ENCODE measurements at places on chromosomes 3 and 15.

DNA sequence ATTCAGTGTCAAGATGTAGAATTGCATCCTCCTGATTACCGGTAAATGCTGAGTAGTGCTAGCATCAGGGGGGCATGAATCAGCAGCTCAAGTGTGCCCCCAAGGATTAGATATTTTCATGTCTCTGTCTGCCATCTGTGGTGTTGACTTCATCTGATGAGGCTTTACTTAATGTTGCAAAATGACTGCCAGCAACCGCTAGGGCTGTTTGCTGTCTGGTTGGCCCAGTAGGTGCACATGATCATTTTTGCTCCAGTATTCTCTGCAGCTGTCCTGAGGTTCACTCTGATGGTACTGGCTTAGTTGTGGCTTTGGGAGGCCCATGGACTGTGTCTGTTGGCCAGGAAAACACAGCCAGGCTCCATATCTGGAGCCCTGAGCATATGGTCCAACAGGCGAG, 316.4 kb downstream of the SOX2 start:
- H3K36me3 ChIP-seq, result no peaks in the 10 kb centered on the region
- H3K27me3 ChIP-seq, result no peaks in the 10 kb centered on the region
- no peak for DNase-seq
- H3K27ac ChIP-seq, result no peak overlapping the region
- no peaks in the 10 kb centered on the region for H3K4me1 ChIP-seq

DNA sequence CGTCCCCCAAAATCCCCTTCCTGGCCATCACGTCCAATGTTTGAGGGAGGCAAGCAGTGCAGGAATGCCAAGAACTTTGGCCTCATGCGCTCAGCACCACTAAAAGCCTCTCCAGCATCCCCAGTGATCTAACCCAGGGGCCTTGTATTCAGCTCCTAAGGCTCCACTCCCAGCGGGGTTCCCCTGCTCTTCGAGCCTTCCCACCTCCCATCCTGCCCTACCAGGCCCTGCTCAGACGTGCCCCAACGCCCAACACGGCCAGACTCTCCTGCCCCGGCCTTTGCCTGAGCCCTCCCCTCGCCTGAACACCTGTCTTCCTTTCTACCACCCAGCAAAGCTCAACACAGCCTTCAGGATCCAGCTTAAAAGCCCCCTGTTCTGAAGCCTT, 30.5 kb downstream of the PLXND1 start:
- H3K27me3 ChIP-seq, result no peaks in the 10 kb centered on the region
- H3K4me3 ChIP-seq, result no peak overlapping the region
- no peak overlapping the region for H3K27ac ChIP-seq
- H3K36me3 ChIP-seq, result no peaks in the 10 kb centered on the region
- peaks cover 15% of the 10 kb centered on the region for H3K4me1 ChIP-seq

DNA sequence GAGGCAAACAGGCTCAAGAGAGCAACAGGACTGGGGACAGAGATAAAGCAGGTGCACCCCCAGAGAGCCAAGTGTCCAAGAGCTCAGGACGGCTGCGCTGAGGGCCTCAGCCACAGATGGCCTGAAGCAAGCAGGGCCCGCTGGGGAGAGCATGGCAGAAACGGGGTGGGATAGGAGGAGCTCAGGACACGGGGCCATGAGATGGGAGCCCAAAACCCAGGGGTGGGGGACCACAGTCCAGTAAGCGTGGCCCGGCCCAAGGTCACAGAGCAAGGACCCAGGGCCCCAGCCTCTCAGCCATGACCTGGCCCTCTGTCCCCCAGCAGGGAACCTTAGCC, 9.5 kb downstream of the DUSP7 start:
- no peak overlapping the region for H3K4me3 ChIP-seq
- peaks cover 2% of the 10 kb centered on the region for H3K4me1 ChIP-seq
- no peak for DNase-seq
- peaks cover 13% of the 10 kb centered on the region for H3K36me3 ChIP-seq
- peak overlapping the region; percentile 64 for H3K27ac ChIP-seq

DNA sequence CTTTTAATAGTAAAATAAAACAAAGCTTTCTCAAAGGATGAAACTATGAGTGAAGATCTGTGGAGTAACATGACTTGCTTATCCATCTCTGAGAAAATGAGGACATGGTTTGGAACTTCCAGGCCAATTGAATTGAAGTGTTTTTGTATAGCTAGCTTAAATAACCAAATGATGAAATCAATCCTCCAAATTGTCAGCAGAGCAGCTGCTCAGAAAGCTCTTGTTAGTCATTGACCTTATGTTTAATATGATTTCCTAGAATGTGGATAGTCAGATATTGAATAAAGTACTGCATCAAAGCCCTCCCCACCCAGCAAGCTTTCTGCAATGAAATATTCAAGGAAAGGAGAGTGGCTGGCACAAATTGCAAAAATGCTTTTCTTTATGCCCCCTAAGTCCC, 437.2 kb downstream of the MFSD1 start:
- H3K36me3 ChIP-seq, result no peaks in the 10 kb centered on the region
- no peaks in the 10 kb centered on the region for H3K27me3 ChIP-seq
- no peaks in the 10 kb centered on the region for H3K4me1 ChIP-seq
- no peak overlapping the region for H3K27ac ChIP-seq

GRCh38 chr3:155778462-155778861, 27.6 kb downstream of the C3orf33 start:
- H3K27ac ChIP-seq, result no peak overlapping the region
- no peaks in the 10 kb centered on the region for H3K4me1 ChIP-seq
- no peaks in the 10 kb centered on the region for H3K27me3 ChIP-seq
- H3K36me3 ChIP-seq, result peaks cover 2% of the 10 kb centered on the region
- no peak for DNase-seq

- H3K27ac ChIP-seq, result no peak overlapping the region
- H3K27me3 ChIP-seq, result no peaks in the 10 kb centered on the region
- H3K4me3 ChIP-seq, result no peak overlapping the region
- no peak for DNase-seq
Measured at GRCh38 chr15:99976811-99977271, 243.6 kb upstream of the LYSMD4 start.

DNA sequence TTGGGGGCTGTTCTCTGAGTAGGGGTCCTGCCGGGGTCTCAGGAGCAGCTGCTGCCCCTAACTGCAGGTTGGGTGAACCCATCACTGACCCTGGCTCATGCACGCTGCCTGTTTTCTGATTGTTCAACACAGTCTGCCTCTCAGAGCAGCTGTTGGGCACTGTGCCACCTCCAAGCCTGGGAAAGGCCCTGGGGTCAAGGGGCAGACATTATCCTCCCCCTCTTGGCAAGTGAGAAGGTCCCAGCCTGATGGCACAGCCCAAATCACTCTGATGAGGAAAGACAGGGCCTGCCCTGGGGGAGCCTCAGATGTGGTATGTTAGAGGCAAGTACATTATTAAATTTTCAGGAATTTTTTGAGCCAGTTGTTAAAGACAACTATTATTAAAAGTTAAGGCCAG, 14.1 kb upstream of the GNAT1 start:
- H3K4me1 ChIP-seq, result peaks cover 7% of the 10 kb centered on the region
- H3K27me3 ChIP-seq, result no peaks in the 10 kb centered on the region
- DNase-seq, result no peak

DNA sequence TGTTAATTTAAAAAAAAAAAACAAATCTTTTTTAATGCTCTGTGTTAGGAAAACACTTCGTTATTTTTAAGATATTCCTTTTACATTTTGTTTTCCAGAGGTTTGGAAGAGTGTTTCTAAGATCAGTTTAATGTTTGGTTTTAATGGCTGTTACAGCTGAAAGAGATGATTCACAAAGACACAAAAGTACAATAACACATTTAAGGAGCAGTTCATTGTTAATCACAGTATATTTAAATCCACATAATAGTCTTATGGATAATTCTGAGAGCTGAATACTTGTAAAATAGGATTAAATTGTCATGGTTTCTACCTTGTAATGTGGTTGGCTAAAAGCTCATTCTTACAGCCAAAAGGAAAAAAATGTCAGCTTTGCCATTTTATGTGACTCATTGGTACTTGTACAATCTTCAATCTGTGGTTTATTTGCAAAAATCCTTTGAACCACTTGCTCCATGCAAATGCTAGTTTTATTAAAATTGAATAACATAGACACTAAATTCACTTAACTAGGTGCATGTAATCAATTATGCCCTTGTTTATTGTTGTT, 426.4 kb downstream of the NLGN1 start:
- no peak for DNase-seq
- no peaks in the 10 kb centered on the region for H3K4me1 ChIP-seq

GRCh38 chr3:108546247-108546646, 35.9 kb upstream of the MYH15 start:
- peaks cover 5% of the 10 kb centered on the region for H3K4me1 ChIP-seq
- no peak for DNase-seq
- peak overlapping the region; percentile 30 for H3K4me3 ChIP-seq
- no peaks in the 10 kb centered on the region for H3K36me3 ChIP-seq
- H3K27ac ChIP-seq, result peak overlapping the region; percentile 25

DNA sequence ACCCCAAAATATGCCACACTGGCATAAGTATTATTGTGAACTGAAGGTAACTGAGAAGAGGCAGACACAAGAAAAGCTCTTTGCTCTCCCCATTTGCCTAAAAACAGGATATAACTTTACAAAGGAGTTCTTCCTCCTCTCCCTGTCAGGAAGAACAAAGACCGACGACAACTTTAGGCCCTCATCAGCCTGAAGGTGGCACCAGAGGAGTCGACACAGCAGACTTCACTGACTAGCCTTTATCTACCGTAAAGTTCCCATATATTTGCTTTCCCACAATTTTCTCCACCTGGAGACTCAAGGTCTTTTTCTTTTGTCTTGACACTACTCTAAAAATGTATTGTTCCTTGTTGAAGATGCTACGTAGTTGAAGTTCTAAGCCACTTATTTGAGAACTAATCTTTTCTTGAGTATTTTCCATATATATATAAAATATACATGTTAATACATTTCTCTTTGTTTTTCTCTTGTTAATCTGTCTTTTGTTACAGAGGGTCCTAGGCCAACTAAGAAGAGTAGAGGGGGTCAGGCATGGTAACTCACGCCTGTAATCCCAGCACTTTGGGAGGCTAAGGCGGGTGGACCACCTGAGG, 16.2 kb upstream of the XIRP1 start:
- no peak overlapping the region for H3K27ac ChIP-seq
- no peak overlapping the region for H3K4me3 ChIP-seq
- no peaks in the 10 kb centered on the region for H3K27me3 ChIP-seq
- no peaks in the 10 kb centered on the region for H3K36me3 ChIP-seq
- no peak for DNase-seq
- H3K4me1 ChIP-seq, result no peaks in the 10 kb centered on the region

- H3K4me3 ChIP-seq, result no peak overlapping the region
- DNase-seq, result no peak
- no peaks in the 10 kb centered on the region for H3K4me1 ChIP-seq
- no peak overlapping the region for H3K27ac ChIP-seq
- H3K36me3 ChIP-seq, result no peaks in the 10 kb centered on the region
- H3K27me3 ChIP-seq, result no peaks in the 10 kb centered on the region
Measured at GRCh38 chr3:140459462-140459861, 218.4 kb upstream of the TRIM42 start.

- no peaks in the 10 kb centered on the region for H3K4me1 ChIP-seq
- H3K27ac ChIP-seq, result no peak overlapping the region
- H3K36me3 ChIP-seq, result no peaks in the 10 kb centered on the region
- H3K27me3 ChIP-seq, result no peaks in the 10 kb centered on the region
- DNase-seq, result no peak
Measured at GRCh38 chr15:68450192-68450591, 18.2 kb upstream of the ITGA11 start.

DNA sequence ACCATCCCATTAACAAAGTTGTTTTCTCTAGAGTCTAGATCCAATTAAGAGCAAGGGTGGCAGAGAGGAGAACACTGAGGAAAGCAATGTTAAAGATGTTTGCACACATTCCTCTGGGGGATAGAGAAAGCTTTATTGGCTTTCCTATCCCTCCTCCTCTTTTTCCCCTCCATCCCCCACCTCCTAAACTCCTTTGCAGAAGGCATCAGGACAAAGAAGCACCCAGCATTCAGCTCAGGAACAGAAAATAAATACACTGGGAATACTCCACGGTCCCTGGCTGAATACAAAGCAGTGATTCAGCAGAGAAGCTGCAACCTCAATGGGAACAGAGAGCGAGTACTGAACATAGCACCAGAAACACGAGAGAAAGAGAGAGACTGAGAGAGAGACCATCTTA, 21.9 kb downstream of the LSAMP start:
- no peak overlapping the region for H3K27ac ChIP-seq
- H3K4me1 ChIP-seq, result no peaks in the 10 kb centered on the region
- DNase-seq, result no peak
- H3K36me3 ChIP-seq, result no peaks in the 10 kb centered on the region
- no peaks in the 10 kb centered on the region for H3K27me3 ChIP-seq

DNA sequence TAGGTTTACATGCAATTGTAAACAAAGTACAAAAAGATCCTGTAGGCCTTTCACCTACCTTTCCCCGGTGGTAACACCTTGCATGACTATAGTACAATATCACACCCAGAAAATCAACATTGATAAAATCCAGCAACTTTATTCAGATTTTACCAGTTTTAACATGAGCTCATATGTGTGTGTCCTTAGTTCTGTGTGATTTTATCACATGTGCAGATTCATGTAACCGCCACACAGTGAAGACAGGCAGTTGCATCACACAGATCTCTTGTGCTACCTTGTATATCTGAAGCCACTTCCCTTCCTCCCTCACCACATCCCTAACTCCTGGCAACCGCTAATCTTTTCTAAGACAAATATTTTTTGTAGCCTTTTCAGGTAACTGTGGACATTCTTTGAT, 183.5 kb upstream of the C2CD4B start:
- no peaks in the 10 kb centered on the region for H3K36me3 ChIP-seq
- no peak overlapping the region for H3K4me3 ChIP-seq
- H3K27ac ChIP-seq, result no peak overlapping the region
- H3K27me3 ChIP-seq, result no peaks in the 10 kb centered on the region
- no peaks in the 10 kb centered on the region for H3K4me1 ChIP-seq
- DNase-seq, result no peak

DNA sequence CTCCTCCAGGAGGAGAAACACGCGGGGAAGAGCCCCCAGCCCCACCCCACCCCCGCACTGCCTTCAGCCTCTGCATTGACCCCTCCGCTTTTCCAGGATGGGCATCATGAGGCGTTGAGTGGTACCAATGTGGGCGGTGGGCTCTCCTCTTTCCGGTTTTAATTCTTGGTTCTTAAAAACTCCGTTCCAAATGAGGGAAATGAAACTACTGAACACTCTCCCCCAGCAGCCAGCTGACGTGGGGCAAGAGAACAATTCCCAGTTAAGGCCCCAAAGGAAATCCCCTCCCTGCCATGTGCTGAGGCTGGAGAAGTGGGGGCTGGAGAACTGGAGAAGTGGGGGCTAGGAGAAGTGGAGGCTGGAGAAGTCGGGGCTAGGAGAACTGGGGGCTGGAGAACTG, 5.3 kb upstream of the NRROS start:
- H3K27ac ChIP-seq, result peak overlapping the region; percentile 38
- H3K4me3 ChIP-seq, result no peak overlapping the region
- H3K27me3 ChIP-seq, result no peaks in the 10 kb centered on the region
- H3K4me1 ChIP-seq, result peaks cover 2% of the 10 kb centered on the region
- no peak for DNase-seq
- no peaks in the 10 kb centered on the region for H3K36me3 ChIP-seq

DNA sequence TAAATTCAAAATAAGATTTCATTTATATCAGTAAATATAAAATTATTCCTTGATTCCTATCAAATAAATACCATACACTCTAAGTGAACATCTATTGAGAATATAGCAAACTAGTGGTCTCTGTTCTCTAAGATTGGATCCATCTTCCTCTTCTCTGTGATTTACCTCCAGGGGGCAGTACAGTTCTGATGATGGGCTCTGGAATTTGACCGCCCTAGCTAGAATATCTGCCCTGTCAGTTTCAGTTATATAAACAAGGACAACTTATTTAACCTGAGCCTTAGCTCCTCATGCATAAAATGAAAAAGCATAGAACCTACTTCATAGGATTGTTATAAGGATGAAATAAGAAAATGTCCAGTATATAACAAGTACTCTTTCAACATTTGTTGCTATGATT, 171.1 kb upstream of the CCDC54 start:
- no peaks in the 10 kb centered on the region for H3K27me3 ChIP-seq
- H3K36me3 ChIP-seq, result no peaks in the 10 kb centered on the region
- H3K27ac ChIP-seq, result no peak overlapping the region
